Posterior vena cava (tissue), 2 donors: ENCODE measurements at places on chromosomes 16 and 17. TPM values are rescaled to one million over a fixed set of nuclear protein-coding genes. Genes with fewer than 3 reads are reported as not detected.

GRCh38 chr17:21522755-21523336, 146.7 kb downstream of the KCNJ12 start:
- DNase-seq: no peak

Gene JUP
- total RNA-seq: 14.6 TPM

Gene GLIS2
- 49.0 TPM for total RNA-seq

DNA sequence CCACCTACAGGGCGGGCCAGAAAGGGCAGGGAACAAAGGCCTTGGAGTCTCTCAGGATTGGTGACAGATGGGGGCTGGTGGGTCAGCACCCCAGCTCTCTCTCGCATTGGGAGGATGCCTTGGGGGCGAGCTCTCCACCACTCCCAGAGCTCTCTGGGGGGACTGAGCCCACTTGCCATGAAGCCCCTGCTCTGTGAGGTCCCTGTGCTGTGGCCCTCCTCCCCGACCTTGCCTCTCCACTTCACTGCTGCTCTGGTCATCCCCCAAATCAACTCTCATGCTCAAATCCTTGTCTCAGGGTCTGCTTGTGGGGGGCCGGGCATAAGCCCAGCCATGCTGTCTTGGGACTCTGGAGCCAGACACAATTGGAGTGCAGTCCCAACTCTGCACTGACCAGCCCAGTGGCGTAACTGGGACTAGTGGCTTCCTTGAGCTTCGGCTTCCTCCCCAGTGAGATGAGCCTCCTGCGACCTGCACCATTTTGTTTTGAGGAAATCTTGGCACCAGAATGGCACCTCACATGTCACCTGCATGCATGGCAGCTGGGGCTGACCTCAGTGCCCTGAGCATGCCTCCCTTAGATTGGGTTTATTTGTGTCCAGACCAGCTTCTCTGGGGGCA, 184.5 kb downstream of the IRF8 start:
- DNase-seq: peak; percentile 65

- no peak for DNase-seq
Observed at GRCh38 chr16:74623839-74624235, 16.9 kb upstream of the GLG1 start.

Gene TEX2
- total RNA-seq: 24.6 TPM

- DNase-seq: no peak
Observed at GRCh38 chr17:43381204-43381603, 17.6 kb upstream of the ARL4D start.

Gene GGA2
- total RNA-seq: 42.0 TPM

DNA sequence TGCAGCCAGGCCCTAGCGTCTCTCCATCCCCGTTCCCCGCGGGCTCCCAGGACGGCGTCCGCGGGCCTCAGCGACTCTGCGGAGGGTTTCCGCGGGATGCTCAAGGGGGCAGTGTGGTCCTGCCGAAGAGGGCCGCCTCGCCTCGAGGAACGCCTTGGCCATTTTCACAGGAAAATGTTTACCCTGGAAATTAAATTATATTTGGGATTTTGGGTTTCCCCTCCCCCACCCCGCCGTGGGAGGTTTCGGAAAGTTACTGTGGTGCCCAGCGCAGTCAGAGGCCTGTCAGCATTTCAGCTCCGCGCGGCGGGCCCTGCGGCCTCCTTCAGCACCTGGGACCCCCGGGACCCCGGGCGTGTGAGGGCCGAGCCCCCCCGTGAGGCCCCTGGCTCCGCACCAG, 94.5 kb downstream of the PCTP start:
- DNase-seq: peak; percentile 89

DNA sequence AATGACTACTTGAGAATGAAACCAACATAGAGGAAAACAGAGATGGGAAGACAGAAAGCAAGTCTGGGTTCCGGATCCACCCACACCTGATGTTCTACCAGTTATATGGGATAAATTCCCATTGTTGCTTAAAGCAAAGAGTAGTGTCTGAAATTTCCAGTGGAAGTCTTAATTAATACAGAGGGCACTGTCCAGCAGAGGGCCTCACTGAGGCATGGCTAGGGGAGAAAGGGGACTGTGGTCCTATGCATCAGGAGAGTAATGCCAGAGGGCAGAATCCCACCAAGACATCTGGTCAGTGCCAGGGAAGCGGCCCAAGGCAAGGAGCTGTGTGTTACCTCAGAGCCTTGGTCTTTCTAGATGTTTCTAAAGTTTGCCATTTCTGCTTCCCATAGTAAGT, 7.5 kb upstream of the UMOD start:
- no peak for DNase-seq

DNA sequence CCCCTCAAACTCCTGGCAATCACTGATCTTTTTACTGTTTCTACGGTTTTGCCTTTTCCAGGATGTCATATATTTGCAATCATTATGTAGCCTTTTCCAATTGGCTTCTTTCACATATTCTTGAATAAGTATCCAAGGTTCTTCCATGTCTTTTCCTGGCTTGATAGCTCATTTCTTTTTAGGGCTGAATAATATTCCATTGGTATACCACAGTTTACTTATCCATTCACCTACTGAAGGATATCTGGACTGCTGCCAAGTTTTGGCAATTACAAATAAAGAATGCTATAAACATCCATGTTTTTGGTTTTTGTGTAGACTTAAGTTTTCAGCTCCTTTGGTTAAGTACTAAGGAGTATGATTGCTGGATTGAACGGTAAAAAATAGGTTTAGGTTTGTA, 16.0 kb downstream of the GPATCH8 start:
- DNase-seq: no peak

GRCh38 chr17:10036511-10037061, 131.5 kb upstream of the RCVRN start:
- peak; percentile 90 for DNase-seq

DNA sequence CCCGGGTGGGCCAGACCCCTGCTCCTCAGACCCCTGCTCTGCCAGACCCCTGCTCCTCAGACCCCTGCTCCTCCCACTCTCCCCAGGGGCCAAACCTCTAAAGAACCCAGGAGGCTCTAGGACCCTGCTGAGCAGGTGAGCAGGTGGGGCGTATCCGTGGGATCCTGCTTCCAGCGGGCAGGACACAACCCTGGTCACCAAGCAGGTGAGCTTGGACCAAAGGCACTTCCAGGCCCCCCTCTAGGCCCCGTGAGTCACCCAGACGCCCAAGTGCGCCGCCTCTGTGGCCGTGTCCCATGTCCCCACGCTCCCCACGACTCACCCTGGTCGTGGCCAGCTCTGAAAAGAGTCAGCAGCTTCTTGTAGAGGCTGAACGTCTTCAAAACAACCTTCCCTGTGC, 5.0 kb downstream of the CYBC1 start:
- no peak for DNase-seq

Gene MYH13
- not detected for total RNA-seq

- no peak for DNase-seq
Observed at GRCh38 chr16:50390914-50391716, 22.3 kb upstream of the BRD7 start.

DNA sequence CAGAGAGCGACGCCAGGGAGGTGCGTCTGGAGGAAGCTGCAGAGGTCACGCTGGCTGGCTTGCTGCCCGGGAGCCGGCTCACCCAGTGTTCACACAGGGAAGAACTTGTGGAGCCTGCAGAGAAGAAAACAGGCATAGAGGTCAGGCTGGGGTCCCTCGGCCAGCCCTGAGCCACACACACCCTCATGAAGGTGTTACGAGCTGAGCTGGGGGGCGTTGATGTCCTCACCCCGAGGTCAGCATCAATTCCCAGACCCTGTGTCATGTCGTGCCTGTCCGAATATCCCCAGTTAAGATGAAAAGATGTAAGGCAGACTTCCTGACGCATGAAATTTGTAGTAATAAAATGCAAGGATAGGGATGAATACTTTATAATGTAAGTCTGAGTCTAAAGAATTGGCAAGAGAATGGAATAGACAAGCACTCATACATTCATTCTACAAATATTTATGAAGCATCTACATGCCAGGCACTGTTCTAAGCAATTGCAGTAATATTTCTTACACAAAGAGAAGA, 77.1 kb downstream of the USP31 start:
- DNase-seq: peak; percentile 91

GRCh38 chr17:69878661-69879060, 196.4 kb upstream of the KCNJ16 start:
- DNase-seq: no peak

GRCh38 chr17:77247048-77247541, 106.3 kb downstream of the SEC14L1 start:
- peak; percentile 96 for DNase-seq

Gene ERI2
- 13.6 TPM for total RNA-seq

Gene GGT6
- total RNA-seq: not detected

Gene CRYBA1
- not detected for total RNA-seq

Gene SCNN1B
- total RNA-seq: 4.5 TPM

DNA sequence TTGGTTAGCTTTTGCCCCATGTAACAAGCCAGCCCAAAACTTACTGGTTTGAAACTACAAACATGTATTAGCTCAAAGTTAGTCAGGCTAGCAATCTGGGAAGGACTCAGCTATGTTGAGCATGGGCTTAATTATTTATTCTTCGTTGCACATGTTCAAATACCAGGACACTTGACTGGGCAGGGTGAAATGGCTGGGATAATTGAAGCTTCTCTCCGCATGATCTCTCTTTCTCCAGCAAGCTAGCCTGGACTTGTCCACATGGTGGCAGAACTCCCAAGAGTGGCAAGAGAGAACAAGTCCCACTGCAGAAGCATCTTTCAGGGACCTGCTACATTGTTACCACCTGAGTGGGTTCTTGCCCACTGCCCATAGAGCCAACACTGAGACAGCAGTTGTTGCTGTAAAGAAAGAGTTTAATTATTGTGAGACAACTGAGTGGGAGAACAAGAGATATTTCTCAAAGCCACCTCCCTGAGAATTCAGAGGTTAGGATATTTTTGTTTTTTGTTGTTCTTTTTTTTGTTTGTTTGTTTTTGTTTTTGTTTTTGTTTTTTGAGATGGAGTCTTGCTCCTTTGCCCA, 16.8 kb upstream of the ATF7IP2 start:
- no peak for DNase-seq

Gene KIFC3
- total RNA-seq: 63.9 TPM

Gene PRDM7
- total RNA-seq: not detected

DNA sequence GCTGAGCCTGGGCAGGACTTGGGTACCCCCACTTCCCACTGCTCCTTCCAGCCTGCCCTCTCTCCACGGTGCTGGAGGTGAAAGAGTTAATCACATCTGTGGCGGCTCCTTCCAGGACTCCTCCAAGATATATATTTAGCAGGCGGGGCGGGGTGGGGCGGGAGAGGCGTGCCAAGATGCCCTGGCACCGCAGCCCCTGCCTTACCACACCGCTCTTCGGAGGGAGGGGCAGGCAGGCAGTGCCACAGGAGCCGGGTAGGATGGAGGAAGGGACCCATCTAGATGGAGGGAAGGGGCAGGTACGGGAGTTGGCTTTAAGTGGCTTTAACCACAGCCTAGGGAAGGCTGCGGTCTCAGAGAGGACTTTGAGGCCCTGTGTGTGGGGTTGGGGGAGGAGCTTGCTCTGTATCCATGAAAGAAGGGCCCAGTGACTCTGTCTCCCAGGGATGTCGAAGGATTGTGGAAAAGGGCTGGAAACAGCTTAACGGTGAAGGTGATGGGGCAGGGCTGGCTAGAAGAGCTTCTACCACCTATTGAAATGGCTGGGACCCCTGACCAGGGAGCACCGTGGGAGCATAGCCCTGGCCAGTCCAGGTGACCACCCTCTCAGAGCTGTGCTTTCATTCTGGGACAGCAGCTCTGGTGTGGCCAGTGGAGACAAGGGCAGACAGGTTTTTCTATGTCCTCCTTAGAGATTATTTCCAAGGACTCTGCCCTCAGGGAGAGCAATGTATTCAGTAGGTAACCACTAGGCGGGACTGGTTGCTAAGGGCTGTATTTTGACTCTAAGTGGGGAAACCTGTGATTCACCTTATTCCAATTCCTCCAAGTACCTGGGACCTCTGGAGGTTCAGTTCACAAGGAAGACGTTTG, 13.0 kb downstream of the GPR142 start:
- DNase-seq: no peak

Gene ADORA2B
- total RNA-seq: 0.74 TPM

Gene TP53TG3F
- not detected for total RNA-seq

- no peak for DNase-seq
Observed at GRCh38 chr16:66690106-66690847, 6.3 kb downstream of the CMTM4 start.

Gene ALOXE3
- not detected for total RNA-seq

- no peak for DNase-seq
Observed at GRCh38 chr17:20289984-20290383, 177.4 kb downstream of the LGALS9B start.

Gene ABCA9
- 33.6 TPM for total RNA-seq

Gene HID1
- 13.0 TPM for total RNA-seq

Gene MMP28
- 8.8 TPM for total RNA-seq

Gene PIMREG
- 0.56 TPM for total RNA-seq

Gene RPL13
- total RNA-seq: 1,338 TPM

GRCh38 chr17:79188048-79188447, 113.4 kb downstream of the ENGASE start:
- DNase-seq: no peak

Gene HSPB9
- not detected for total RNA-seq

DNA sequence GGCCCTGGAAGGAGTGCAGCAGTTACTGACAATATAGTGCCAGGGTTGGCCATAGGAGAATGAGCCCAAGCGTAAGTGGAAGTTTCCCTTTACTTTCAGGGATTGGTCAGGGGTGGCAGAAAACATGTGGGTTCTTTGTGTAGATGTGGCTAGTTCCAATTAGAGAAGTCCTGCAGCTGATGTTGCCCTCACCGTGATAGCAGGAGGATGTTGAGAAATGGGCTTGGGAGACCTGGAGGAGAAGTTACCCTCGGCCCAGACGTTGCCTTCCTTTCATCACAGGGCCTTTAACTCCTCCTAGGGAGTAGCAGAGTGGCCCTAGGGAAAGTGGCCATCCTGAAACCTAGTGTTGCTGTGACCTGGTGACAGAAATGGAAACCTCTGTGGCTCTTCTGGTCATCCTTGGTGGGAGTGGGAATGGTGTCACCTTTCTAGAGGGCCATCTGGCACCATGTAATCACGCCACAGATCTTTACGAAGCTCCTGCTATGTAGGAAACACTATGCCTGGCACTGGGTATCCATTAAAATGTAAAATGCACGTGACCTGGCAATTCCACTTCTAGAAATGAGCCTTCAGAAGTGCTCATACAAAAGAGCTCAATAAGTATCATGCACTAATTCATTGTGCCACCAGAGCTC, 6.7 kb downstream of the TMEM92 start:
- no peak for DNase-seq

Gene CHST5
- total RNA-seq: not detected

Gene C17orf67
- total RNA-seq: 2.7 TPM

- no peak for DNase-seq
Observed at GRCh38 chr17:3440451-3440850, 6.8 kb upstream of the OR1E2 start.

DNA sequence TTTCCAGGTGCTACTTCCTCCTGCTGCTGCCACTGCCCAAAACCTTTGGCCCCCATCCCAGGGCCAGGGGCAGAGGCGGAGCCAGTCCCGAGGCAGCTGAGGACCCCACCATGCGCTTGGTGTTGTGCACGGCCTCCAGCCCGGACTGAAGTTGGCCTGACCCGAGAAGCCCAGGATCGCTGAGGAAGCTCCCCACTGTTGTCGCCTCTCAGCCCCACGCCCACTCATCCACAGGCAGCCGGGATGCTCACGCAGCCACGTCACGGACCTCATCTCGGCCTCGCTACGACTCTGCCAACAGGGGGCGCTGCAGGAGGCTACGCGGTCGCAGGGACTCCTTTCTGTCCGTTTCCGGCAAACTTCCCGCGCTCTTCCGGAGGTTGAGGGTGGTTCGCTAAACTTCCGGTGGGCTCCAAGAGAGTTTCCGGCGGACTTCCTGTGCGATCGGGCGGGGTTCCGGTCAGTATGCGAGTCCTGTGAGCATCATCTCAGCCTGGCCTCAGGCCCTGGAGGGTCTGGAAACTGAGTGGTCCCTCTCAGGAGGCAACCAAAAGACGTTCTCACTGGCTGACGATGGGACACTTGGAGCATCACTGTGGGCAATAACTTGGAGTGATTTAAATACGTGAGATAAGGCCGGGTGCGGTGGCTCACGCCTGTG, 12.4 kb downstream of the ZG16B start:
- peak; percentile 90 for DNase-seq
